IMR-90 (cell line): ENCODE measurements at places on chromosomes 6 and 20. TPM values are rescaled to one million over a fixed set of nuclear protein-coding genes. Genes with fewer than 3 reads are reported as not detected.

The SLC2A10 gene
- total RNA-seq: 14.7 and 15.2 TPM in 2 replicates

The TPD52L1 gene
- 10.2 and 10.8 TPM in 2 replicates for total RNA-seq

The KIFC1 gene
- 33.9 and 35.3 TPM in 2 replicates for total RNA-seq

The FKBP1C gene
- 0.56 and 0.72 TPM in 2 replicates for total RNA-seq

The KCNB1 gene
- total RNA-seq: not detected in 2 replicates

The SLC17A2 gene
- not detected in 2 replicates for total RNA-seq

The PRDM1 gene
- total RNA-seq: 2.3 and 6.9 TPM in 2 replicates

The C20orf141 gene
- total RNA-seq: 0.36 TPM in 1 of 2 replicates, not detected in the other

The SIRPB1 gene
- 0.56 and 0.90 TPM in 2 replicates for total RNA-seq

The SLC13A3 gene
- 2.5 and 2.8 TPM in 2 replicates for total RNA-seq

The FITM2 gene
- total RNA-seq: 6.5 and 7.2 TPM in 2 replicates

The MYCT1 gene
- 0.90 and 1.1 TPM in 2 replicates for total RNA-seq

The CAGE1 gene
- under 0.01 TPM in 1 of 2 replicates, not detected in the other for total RNA-seq

The C6orf15 gene
- total RNA-seq: not detected in 2 replicates

The RFX6 gene
- not detected in 2 replicates for total RNA-seq

The WFDC5 gene
- total RNA-seq: not detected in 2 replicates

The ZSCAN23 gene
- total RNA-seq: 5.3 and 8.4 TPM in 2 replicates

The PEX6 gene
- 9.4 and 10.6 TPM in 2 replicates for total RNA-seq

The HMGCLL1 gene
- not detected in 2 replicates for total RNA-seq

The GRIK2 gene
- total RNA-seq: 15.2 and 15.8 TPM in 2 replicates

The HCK gene
- not detected in 2 replicates for total RNA-seq

The IL20RA gene
- total RNA-seq: under 0.01 TPM in 1 of 2 replicates, not detected in the other

The GPR31 gene
- total RNA-seq: not detected in 2 replicates

The LAMA2 gene
- total RNA-seq: 12.5 and 13.3 TPM in 2 replicates

The BMP5 gene
- under 0.01 TPM in 2 replicates for total RNA-seq

The CLIC5 gene
- not detected in 2 replicates for total RNA-seq

The GPLD1 gene
- total RNA-seq: 0.18 and 0.28 TPM in 2 replicates

The PKHD1 gene
- not detected in 2 replicates for total RNA-seq

The SLC52A3 gene
- total RNA-seq: not detected in 2 replicates
